BE2C (cell line): ENCODE measurements at places on chromosomes 6 and 20.

- DNase-seq = no peak
Measured at GRCh38 chr6:116379764-116380163, 9.0 kb downstream of the DSE start.

- DNase-seq = peak; percentile 75
Measured at GRCh38 chr6:125952764-125953501, 3.6 kb upstream of the HINT3 start.

GRCh38 chr6:126963077-126963809 lies 155.2 kb upstream of the RSPO3 start:
- no peak for DNase-seq

GRCh38 chr6:5188646-5189045 lies 72.1 kb downstream of the LYRM4 start:
- DNase-seq = no peak

DNA sequence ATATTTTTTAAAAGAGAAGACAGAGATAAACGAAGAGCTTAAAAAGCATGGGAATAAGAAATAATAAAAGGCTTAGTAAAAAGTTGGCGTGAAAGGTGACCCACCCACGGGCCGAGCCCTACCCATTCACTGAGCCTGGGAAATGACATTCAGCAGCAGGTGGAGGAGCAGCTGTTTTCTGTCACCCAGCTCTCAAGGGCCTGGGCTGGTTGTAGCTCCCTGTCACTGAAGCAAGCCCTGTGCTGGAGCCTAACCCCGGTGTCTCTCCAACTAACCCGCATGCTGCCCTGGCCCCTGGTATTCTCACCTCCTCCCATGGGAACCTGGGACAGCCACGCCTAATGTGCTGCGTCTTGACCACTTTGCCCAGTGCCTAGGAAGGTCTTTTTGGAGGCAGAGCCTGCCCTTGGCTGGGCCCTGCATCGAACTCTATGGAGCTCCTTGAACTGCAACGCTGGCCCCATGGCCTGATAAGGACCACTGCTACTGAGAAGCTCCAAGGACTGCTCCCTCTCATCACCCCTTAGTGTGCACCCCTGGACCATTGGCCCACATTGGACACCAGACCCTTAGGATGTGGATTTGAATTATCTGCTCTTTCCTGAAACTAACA lies 68.8 kb upstream of the IYD start:
- no peak for DNase-seq

DNA sequence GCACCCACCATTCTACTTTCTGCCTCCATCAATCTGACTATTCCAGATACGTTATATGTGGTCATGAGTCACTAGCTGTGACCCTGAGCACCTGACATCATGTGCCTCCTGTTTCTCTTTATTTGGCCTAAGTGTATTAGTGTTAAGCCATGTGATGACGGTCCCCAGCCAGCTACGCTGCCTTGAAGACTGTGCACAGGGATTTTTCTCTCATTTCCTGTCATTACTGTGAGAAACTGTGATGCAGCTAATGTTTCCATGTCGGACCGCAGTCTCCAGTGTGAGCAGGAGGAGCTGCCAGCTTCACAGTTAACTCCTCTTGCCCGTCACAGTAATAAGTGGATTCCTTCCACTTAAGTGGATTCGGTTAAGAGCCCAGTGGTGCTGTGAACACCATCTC lies 9.9 kb upstream of the SPATS1 start:
- DNase-seq = no peak

- DNase-seq = no peak
Measured at GRCh38 chr20:61690993-61691838, 374.5 kb downstream of the TAF4 start.

GRCh38 chr6:45460166-45460565 lies 82.4 kb upstream of the SUPT3H start:
- DNase-seq = no peak

- no peak for DNase-seq
Measured at GRCh38 chr6:137046871-137047412, 2.2 kb upstream of the IL20RA start.

DNA sequence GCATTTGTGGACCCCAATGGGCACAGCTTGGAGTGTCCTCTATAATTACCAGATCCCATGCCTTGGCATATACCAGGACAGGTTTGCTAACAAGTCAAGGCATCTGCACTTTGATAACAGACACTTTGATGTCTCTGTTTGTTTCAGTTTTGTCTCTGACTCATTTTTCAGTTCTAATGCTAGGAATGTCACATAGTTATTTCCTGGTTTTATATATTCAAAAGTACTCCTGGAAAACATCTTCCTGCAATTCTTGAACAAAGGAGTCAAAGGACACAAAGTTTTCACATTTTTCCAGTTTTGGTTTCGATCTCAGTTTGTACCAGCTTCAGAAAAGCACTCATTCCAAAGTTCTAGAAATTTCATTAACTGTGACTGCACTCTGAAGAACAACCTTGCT lies 188.1 kb downstream of the FOXC1 start:
- no peak for DNase-seq
